Right forelimb (tissue), 1 donor: ENCODE measurements at places on chromosomes 7 and 10.

GRCh38 chr7:33694006-33694405 lies 211.3 kb upstream of the BMPER start:
- no peak for DNase-seq

DNA sequence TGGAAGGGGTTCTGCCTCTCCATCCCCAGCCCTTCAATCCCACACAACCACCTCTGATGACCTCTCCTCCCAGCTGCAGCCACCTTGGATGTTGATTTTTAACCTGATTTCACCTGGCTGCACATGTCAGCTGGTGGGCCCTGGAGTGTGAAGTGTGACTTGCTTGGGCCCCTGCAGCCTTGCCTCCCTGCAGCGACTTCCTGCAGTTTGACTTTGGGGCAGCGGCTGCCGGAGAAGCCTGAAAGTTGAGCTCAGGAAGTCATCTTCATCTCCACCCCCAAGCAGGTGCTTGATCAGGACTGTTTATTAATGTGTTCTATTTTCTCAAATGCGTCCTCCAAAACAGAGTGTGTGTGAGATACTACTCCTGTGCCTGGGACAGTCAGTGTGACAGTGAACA lies 675.2 kb upstream of the GALNT17 start:
- DNase-seq: no peak

- DNase-seq: no peak
Measured at GRCh38 chr10:69562731-69563254, 10.4 kb downstream of the NEUROG3 start.

- no peak for DNase-seq
Measured at GRCh38 chr7:33753881-33754525, 151.3 kb upstream of the BMPER start.

DNA sequence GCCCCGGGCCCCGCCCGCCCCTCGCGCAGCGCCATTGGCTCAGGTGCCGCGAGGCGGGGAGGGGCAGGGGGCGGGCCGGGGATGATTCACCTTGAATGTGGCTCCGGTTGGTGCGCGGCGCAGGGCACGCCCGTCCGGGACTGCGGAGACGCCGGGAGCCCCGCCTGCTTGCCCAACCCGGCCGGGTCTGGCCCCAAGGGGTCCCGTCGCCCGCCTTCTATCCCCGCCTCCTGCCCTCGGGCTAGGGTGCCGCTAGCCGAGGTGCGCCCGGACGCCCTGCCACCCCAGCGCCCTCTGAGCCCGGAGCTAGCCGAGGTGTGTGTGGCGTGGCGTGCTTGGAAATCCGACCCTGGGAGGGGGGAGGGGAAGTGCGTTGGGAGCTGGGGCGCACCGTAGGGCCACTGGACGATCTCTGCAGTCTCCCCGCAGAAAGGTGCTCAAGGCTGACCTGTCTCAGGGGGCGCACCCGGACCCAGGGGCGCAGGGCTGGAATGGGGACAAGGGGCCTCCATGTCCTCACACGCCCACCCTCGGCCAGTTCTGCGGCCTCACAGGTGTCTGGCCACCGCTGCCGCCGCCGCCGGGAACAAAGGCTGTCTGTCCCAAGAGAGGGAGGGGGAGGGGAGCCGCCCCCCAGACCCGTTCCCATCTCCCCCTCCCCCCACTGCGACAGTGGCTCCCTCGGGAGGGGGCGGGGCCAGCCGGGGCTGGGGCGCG lies 168.9 kb downstream of the NRF1 start:
- DNase-seq: no peak

- no peak for DNase-seq
Measured at GRCh38 chr7:121138262-121138933, 149.9 kb downstream of the CPED1 start.

DNA sequence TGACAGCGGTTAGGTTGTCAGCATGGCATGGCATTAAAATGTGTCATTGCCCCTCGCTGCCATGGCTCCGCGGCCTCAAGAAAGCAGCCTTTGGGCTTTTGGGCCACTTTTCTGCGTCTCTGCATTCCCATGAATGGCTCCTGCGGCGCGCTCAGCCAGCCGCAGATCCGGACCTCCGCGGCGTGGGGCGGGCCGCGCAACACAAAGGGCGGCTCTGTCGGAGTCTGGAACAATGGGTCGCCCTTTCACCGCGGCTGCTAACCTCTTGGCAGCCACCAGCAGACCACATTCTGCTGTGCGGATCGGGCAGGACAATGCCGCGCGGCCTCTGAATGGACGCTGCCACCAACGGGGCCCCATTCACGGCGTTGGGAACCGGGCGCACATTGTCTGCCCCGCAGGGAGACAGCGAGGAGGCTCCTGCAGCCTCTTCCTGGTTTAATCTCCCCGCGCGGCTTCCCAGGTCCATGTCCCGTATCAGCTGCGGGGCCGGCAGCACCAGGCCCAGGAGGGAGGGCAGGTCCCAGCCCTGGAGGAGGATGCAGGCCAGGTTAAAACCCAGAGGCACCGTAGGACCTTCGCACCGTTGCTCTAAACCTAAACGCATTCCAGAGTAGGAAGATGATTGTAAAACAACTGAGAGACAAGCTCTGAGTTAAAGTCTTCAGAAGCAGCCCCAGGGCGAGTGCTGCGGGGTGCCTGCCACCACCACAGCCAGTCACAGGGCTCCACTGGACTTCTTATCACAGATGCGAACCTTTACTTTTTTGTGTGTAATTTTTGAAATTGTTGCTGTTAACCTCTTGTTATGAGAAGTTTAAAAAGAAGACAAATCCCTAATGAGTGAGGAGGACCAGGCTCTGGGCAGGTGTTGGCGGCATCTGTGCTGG lies 71.6 kb downstream of the NKX6-2 start:
- DNase-seq: peak; percentile 40

DNA sequence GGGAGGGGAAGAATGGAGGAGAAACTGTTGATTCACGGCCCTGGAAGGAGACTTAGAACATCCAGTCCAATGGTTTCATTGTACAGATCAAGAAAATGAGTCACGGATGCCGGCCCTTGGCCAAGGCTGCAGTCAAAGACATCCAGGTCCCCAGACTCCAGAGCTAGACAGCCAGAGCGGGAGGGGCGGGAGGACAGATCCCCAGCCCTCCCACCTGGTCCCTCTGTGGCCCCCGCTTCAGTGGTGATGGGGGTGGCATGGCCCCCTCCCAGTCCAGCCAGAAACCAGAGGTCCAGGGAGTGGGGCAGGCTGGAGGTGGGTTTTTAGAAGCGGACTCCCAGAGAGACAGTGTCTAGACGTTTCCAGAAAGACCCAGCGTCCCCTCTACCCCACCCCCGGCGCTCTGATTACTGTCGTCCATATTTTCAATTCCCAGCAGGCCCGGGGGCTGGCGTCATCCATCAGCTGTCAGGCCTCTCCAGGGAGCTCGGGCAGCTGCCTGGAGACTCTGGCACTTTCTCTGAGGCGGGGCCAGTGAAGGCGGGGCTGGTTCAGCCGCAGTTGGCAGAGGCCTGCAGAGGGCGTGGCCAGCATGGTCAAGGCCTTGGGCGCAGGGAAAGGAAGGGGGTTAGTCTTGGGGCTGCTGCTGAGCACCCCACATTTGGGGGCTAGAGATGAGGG lies 8.0 kb upstream of the HSPB1 start:
- DNase-seq: peak; percentile 90

GRCh38 chr7:47405286-47405904 lies 176.5 kb downstream of the TNS3 start:
- peak; percentile 15 for DNase-seq

GRCh38 chr7:20541608-20542349 lies 73.7 kb upstream of the ABCB5 start:
- DNase-seq: no peak
